ENCODE measurements at places on chromosomes 7 and 10. TPM values are rescaled to one million over a fixed set of nuclear protein-coding genes. Genes with fewer than 3 reads are reported as not detected.

SPDYE8 gene
- 0.07 TPM for total RNA-seq

GRCh38 chr7:4167385-4167910 is 514.6 kb upstream of the FOXK1 start:
- DNase-seq, result no peak
- no peak overlapping the region for H3K4me3 ChIP-seq
- H3K27ac ChIP-seq, result no peak overlapping the region
- H3K27me3 ChIP-seq, result no peaks in the 10 kb centered on the region
- H3K4me1 ChIP-seq, result no peaks in the 10 kb centered on the region

DNA sequence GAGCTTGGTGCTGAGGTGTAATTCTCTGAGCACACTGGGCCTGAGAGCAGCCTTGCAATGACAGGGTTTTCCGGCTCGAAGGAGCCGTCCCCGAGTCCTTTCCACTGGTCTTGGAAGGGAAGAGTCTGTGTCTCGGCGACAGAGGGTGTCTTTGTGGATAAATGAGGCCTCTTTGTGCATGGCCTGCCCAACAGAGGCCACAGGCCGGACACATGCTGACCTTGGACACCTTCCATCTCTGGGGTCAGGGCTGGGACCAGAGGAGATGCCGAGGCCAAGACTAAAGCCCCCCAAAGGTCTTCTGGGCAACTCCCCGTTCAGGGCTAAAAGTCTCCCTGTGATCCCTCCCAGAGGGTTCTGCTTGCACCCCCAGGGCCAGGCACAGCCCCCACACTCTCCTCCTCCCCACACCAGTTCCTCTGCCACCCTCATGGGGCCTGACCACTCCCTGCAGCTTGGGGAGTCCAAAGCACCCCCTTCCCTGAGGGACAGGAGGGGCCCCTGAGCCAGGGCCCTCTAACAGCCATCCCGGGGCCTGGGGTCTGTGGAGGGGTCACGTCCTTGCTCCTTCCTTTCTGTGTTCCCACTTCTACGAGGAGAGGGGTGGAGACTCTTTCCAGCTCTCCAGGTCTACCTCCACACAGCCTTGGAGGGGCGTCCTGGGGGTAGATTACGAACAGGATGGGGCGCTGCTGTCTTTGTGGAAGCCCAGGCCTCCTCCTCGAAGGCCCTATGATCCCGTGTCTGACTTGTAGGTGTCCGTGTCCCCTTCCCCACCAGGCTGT is 130.6 kb upstream of the FAM20C start:
- H3K27me3 ChIP-seq, result no peaks in the 10 kb centered on the region
- no peak for DNase-seq
- H3K27ac ChIP-seq, result no peak overlapping the region
- H3K4me3 ChIP-seq, result no peak overlapping the region

DNA sequence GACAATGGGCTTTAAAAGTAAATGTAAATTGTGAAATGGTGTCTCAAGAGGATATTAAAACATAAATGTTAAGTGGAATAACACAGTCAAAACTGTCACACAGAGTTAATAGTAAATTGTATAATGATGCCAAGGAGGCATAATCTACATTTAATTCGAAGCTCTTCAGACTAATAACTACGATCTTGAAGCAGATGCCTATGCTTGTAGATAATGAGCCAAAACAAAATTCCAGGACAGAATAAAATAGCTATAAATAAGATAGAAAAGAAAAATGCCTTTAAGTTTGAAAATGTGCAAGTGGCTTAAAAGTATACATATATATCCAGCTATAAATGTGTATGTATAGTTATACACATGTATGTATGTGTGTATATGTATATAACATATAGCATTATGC is 17.5 kb downstream of the TWIST1 start:
- no peak overlapping the region for H3K4me3 ChIP-seq
- H3K4me1 ChIP-seq, result no peaks in the 10 kb centered on the region
- H3K27me3 ChIP-seq, result peaks cover 13% of the 10 kb centered on the region
- H3K27ac ChIP-seq, result no peak overlapping the region

- DNase-seq, result no peak
- H3K4me3 ChIP-seq, result no peak overlapping the region
- no peaks in the 10 kb centered on the region for H3K27me3 ChIP-seq
Observed at GRCh38 chr7:116532102-116532688, 7.4 kb downstream of the CAV1 start.

DNA sequence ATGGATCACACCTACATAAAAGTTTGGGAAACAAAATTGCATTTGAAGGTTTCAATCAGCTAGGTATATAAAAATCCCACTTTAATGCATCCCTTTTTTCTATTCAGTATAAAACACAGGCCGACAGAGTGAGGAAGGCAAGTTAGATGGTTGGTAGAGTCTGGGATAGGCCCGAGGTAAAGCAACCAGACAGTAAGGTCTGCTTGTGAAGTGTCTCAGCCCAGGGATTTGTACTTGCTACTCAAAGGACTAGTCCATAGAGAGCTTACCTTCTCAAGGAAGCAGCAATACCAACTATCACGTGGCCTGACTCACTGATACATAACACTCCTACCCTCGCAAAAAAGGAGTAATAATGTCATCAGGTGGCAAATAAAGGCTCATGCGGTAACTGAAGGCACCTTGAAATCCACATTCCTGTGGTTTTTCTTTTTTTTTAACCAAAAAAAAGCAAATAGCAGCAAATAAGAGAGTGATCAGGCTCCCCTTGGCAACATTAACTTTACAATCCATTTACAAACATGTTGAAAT is 56.2 kb upstream of the ATP6V0A4 start:
- no peak overlapping the region for H3K4me3 ChIP-seq
- H3K27me3 ChIP-seq, result no peaks in the 10 kb centered on the region
- DNase-seq, result no peak
- no peak overlapping the region for H3K27ac ChIP-seq

DNA sequence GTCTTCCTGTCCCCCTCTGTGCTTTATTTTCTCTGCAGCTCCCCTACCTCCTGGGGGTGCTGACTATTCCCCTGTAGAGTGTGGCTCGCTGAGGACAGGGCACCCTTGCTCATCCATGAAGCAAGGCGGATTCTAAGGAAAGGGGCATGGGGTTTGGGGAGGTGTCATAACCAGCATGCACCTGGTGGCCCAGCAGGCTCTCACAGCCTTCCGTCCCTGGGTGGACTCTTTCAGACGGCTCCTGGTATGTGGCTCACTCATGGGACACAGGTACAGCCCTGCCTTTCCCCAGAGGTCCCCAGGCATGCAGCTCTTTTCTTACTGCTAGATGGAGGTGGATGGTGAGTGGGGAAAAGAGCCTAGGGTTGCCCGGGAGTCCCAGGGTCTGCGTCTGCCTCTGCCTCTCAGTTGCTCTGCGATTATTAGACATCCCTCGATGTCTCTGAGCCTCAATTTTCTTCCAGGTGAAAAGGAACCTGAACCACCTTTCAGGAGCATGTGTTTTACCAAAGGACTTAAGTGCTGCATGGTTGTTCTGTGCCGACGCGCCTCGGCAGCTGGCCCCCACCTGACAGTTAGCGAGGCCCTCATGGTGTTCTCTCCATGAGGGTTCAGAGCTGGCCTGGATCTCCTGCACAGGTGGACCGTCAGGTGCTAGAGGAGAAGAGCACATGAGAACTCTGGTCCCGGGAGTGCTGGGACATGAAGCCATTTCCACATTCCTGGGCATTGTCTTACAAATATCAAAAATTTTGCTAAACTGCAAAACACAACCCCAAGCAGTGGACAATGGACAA is 172.5 kb upstream of the SHH start:
- no peak overlapping the region for H3K27ac ChIP-seq
- DNase-seq, result no peak
- H3K4me3 ChIP-seq, result no peak overlapping the region
- no peaks in the 10 kb centered on the region for H3K27me3 ChIP-seq
- no peaks in the 10 kb centered on the region for H3K4me1 ChIP-seq

GRCh38 chr10:53063805-53064204 is 291.2 kb upstream of the MBL2 start:
- no peak overlapping the region for H3K4me3 ChIP-seq
- H3K36me3 ChIP-seq, result no peaks in the 10 kb centered on the region
- no peak overlapping the region for H3K27ac ChIP-seq
- H3K4me1 ChIP-seq, result no peaks in the 10 kb centered on the region
- H3K27me3 ChIP-seq, result no peaks in the 10 kb centered on the region

DNA sequence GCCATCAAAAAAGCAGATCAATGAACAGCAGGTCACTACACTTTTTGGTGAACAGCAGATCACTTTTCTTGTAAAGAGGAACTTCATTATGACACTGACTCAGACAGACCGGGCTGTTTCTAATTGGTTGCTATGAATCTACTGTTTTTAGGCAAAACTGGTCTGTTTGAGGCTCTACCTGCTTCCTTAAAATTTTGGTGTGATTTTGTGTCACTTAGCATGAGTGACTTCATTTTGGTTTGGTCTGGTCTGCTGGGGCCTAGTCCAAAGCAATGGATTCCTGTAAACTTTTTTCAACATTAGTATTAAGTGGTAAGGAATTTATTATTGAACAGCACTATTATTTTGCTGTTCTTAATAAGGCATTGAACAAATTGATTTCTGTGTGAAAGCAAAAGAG is 41.8 kb upstream of the C10orf71 start:
- H3K27ac ChIP-seq, result no peak overlapping the region
- H3K27me3 ChIP-seq, result no peaks in the 10 kb centered on the region
- H3K4me1 ChIP-seq, result no peaks in the 10 kb centered on the region
- no peak for DNase-seq
- H3K4me3 ChIP-seq, result no peak overlapping the region

DNA sequence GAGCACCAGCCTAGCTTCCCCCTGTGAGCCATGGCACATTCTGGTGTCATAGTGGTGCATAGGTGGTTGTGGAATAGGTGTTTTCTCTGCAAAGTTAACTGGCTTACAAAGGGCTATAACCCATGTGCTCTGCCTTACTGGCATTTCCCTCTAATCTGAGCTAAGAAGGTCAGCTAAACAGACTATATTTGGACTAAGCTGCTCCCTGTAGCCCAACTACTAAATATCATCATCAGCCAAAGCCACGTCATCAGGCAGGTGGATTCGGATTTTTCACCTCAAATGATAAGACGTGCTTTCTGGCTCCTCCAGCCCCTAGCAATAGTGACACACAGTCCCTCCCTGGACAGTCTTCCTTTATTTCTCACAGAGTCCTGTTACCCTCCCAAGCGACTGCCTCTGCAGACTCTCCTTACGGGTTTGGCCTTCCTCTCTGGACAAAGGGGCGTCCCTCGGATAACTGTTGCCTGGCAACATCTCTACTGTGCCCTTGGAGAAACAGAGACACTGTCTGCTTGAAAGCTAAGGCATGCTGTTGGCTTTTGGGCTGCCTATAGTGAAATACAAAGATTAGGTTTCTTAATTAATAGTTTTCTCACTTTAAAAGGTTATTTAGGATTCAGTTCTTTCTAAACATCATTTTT is 9.1 kb downstream of the SLC13A4 start:
- H3K27me3 ChIP-seq, result no peaks in the 10 kb centered on the region
- no peak for DNase-seq
- no peaks in the 10 kb centered on the region for H3K36me3 ChIP-seq

GRCh38 chr7:151232917-151233701 is 826 bp downstream of the CHPF2 start:
- peak overlapping the region; percentile 82 for H3K27ac ChIP-seq
- peak; percentile 80 for DNase-seq
- H3K36me3 ChIP-seq, result no peaks in the 10 kb centered on the region

GRCh38 chr7:22900101-22900500 is 77.5 kb upstream of the TOMM7 start:
- no peaks in the 10 kb centered on the region for H3K4me1 ChIP-seq
- DNase-seq, result no peak
- no peak overlapping the region for H3K4me3 ChIP-seq

DNA sequence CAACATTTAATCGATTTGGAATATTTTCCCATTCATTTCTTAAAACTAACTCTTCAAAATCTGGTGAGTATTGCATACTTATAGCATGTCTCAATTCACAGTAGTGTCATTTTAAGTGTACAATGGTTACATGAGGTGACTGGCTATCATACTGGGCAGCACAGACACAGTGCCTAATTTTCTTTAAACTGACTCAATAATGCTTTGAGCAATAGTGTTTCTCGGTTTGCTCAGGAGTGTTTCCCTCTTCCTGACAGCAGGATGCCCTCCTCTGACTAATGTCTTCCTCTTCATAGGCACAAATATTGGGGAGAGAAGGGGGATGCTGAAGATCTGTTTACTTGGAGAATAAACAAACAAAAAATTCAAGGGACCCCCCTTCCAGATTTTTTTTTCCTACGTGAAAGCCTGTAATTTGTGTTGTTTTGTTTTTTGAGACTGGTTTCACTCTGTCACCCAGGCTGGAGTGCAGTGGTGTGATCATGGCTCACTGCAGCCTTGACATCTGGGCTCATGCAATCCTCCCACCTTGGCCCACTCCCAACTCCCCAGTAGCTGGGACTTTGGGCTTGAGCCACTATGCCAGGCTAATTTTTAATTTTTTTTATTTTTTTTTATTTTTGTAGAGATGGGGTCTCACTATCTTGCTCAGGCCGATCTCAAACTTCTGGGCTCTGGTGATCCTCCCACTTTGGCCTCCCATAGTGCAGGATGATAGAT is 2.2 kb downstream of the MRC1 start:
- no peaks in the 10 kb centered on the region for H3K36me3 ChIP-seq
- H3K4me1 ChIP-seq, result no peaks in the 10 kb centered on the region
- H3K27me3 ChIP-seq, result no peaks in the 10 kb centered on the region
- H3K4me3 ChIP-seq, result no peak overlapping the region

DNA sequence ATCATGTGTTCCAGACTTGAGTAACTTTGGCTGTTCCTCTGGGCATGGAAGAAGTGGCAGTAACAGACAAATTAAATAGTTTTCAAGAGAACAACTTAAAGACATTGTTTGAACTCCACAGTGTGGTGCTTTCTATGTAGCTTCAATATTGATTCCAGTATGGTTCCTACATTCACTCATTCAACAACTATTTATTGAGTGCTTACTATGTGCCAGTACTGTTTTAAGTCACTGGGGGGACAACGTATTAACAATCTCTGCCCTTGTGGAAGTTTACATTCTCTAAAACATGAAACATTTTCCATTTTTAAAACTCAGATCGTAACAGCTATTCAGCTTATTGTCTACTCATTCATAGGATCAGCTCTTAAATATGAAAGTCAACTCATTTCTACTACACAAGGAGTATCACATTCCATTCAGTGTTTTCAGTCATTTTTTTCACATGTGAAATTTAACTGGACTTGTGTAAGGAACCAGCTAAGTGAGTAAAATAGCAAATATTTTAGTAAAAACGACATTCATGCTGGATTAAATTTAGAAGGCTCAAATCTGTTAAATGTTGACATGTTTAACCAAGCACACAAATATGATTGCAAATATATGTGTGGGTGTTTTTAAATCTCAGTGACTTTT is 13.6 kb upstream of the CUBN start:
- no peak overlapping the region for H3K27ac ChIP-seq
- no peak overlapping the region for H3K4me3 ChIP-seq
- H3K27me3 ChIP-seq, result no peaks in the 10 kb centered on the region
- H3K36me3 ChIP-seq, result no peaks in the 10 kb centered on the region
- peaks cover 28% of the 10 kb centered on the region for H3K4me1 ChIP-seq

All from hepatocyte (in vitro differentiated cells).